OCI-M1 (cell line): ENCODE measurements at places on chromosomes 7 and 10.
A peak's percentile ranks its signal among the peaks of the same experiment; 100 is the strongest.

- DNase-seq: no peak
Measured at GRCh38 chr10:22693860-22694259, 20.5 kb downstream of the PIP4K2A start.

DNA sequence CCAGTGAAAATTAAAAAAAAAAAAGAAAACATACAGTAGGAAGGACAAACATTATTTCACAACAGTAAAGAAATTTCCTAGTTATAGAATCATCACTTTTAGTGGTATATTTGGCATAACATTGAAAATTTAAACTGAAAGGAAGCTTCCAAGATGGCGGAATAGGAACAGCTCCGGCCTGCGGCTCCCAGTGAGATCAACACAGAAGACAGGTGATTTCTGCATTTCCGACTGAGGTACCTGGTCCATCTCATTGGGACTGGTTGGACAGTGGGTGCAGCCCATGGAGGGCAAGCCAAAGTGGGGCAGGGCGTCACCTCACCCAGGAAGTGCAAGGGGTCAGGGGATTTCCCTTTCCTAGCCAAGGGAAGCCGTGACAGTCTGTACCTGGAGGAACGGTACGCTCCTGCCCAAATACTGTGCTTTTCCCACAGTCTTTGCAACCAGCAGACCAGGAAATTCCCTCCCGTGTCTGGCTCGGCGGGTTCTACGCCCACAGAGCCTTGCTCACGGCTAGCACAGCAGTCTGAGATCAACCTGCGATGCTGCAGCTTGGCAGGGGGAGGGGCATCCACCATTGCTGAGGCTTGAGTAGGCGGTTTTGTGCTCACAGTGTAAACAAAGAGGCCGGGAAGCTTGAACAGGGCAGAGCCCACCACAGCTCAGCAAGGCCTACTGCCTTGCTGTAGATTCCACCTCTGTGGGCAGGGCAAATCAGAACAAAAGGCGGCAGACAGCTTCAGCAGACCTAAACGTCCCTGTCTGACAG is 19.4 kb downstream of the PON3 start:
- DNase-seq: no peak

GRCh38 chr10:78658645-78659597 is 409.8 kb upstream of the ZMIZ1 start:
- DNase-seq: no peak

DNA sequence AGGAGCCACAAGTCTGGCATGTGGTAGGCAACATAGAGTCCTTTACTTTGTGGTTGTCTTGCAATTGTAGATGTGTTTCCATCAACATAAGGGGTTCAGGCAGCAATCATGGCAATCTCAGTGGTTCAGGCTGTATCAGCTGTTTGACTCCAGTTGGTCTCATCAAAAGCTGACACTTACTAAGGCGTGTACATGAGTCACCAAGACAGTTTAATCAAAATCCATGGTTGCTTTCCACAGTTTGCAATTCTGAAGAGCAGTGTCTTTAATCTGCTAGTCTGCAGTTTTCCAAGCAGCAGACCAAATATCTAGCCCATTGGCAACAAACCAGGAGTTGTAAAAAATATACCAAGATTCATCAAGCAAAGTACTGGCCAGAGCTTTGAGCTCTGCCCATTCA is 210.2 kb downstream of the MDFIC start:
- DNase-seq: no peak

- no peak for DNase-seq
Measured at GRCh38 chr10:79149662-79150443, 81.1 kb downstream of the ZMIZ1 start.

- DNase-seq: no peak
Measured at GRCh38 chr7:151806952-151807775, 69.8 kb downstream of the PRKAG2 start.

DNA sequence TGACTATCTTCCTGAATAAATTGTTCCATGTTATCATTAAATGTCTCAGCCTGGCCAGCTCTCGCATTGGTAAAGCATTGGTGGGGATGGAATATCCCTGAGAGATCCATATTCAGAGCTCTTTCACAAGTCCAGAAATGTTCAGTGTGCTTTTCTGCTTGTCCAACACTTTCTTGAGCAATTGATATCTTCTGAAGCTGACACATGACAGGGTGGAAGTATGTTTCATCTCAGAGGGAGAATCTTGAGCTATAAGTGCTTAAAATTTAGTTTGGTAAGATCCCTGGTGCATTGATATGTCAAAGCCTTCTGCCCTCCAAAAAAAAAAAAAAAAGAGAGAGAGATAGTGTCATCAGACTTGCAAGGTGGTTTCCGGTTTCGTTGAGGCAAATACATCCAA is 7.4 kb downstream of the IFIT3 start:
- no peak for DNase-seq

DNA sequence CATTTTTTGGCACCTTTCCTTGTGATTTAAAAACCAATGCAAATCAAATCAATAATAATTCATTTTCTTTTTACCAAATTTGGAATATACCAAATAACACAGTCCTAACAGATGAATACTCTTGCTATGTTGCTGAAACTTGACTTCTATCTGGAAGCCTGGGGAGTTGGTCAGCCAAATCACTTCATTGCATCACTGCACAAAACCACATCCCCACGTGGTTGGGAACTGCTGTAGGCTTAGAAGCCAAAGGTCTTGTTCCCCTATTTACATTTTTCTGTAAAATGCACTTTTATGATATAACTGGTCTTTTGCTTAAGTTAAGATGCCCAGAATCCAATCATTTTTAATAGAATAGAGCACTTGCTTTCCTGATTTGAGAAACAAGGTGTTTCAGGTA is 15.2 kb downstream of the GPR85 start:
- DNase-seq: peak; percentile 87

GRCh38 chr7:13286916-13287315 is 599.5 kb downstream of the ARL4A start:
- no peak for DNase-seq

DNA sequence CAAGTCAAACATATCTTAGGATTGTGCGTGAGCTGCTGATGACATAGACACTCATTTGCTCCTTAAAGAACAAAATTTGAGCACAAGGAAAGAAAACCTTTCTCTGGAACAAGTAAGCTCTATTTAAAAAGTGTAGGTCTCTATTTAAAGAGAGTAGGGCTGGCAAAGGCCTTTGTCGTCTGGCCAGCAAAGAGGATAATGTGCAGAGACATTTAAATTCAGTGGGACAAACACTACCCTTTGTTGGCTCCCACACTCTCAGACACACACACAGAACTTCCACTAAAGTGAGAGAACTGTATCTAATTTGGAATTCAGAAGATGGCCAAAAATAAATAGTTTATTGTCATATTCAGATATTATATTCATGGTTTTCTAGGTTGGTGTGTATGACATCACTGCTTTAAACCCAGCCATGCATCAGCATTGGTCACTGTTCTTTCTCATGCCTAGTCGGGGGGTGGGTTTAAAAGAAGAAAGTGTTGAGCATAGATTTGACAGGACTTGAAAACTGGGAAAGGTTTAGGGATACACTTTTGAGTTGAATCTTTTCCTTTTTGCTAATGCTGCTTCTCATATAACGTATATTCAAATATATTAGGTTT is 49.5 kb upstream of the HDAC9 start:
- DNase-seq: no peak

- no peak for DNase-seq
Measured at GRCh38 chr7:142498364-142498763, 240.5 kb upstream of the PRSS58 start.

GRCh38 chr7:137691566-137691965 is 155.2 kb downstream of the DGKI start:
- DNase-seq: no peak
